ENCODE measurements at places on chromosomes 7 and 10.

GRCh38 chr10:60718886-60719285 is 59.4 kb upstream of the CDK1 start:
- DNase-seq, result no peak

DNA sequence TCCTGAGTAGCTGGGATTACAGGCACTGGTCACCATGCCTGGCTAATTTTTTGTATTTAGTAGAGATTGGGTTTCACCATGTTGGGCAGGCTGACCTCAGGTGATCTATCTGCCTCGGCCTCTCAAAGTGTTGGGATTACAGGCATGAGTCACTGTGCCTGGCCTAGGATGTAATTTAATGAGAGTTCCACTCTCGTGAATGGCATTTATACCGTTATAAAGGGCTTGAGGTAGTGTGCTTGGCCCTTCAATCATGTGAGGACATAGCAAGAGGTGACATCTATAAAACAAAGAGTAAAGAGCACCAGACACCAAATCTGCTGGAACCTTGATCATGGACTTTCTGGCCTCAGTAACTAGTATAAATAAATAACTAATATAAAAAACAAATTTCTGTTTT is 93.5 kb upstream of the PPP1R9A start:
- DNase-seq, result no peak

GRCh38 chr7:137931823-137932222 is 70.1 kb downstream of the CREB3L2 start:
- no peak for DNase-seq

DNA sequence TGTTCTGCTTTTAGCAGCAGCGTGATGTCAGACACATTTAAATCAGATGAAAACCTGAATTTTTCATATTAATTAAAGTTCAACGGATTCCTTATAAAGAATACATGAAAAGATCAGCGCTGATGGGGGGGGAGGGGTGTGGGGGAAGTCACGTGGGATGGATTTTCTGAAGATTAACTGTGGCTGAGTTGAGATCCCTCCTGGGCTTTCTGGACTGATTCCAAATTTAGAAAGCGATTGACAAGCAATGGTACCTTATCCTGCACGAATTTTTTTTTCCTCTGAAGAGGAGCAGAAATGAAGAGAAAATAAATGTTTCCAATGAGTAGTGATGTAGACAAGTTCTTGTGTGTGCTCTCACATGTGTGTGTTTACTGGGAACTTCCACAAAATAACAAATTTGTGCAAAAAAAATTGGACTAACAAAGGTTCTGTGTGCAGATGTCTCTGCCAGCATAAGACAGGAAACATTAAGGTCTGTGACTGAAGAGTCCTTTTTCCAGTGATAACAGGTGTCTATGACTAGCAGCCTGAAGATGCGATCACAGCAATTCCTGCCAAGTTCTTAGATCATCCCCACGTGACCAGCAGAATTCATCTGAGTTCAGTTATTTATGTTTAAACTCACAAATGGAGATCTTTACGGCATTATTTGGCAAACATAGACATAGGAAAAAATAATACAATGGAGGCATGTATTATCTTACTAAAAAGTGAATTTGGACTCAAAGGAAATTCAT is 585.2 kb upstream of the CELF2 start:
- no peak for DNase-seq

DNA sequence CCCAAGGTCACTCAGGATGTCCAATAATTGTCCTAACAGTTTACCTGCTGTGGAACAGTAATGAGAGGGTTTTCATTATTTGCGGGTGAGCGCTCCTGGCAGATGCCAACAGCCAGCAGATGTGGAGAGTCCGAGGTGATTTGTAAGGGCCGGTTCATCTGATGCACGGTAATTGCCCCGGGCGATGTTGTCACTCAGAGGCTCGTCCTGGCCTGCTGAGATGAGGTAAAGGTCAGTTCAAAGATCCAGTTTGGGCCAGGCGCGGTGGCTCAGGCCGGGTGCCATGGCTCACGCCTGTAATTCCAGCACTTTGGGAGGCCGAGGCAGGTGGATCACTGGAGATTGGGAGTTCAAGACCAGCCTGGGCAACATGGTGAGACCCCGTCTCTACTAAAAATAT is 16.9 kb downstream of the LHPP start:
- DNase-seq, result no peak

- no peak for DNase-seq
These were observed 306.3 kb downstream of the C7orf25 start for GRCh38 chr7:42605406-42606192.

DNA sequence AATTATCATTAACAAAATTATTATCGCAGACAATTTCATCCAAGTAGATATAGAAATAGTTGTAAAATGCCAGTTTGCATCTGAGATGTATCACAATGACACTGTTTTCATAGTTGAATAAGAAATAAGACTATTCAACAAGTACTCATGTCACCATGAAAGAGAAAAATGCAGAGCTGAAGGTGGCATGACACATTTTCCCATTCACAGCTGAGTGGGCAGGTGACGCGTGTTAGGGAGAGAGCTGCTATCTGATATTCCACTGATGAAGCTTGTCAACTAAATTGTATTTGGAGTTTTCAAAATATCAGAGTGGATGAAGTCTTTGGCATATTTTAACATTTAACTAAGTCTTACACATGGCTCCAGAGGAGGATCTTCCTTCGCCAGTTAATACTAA is 70.3 kb upstream of the HDAC9 start:
- no peak for DNase-seq

- no peak for DNase-seq
These were observed 237.4 kb downstream of the WDR11 start for GRCh38 chr10:121088524-121088923.

DNA sequence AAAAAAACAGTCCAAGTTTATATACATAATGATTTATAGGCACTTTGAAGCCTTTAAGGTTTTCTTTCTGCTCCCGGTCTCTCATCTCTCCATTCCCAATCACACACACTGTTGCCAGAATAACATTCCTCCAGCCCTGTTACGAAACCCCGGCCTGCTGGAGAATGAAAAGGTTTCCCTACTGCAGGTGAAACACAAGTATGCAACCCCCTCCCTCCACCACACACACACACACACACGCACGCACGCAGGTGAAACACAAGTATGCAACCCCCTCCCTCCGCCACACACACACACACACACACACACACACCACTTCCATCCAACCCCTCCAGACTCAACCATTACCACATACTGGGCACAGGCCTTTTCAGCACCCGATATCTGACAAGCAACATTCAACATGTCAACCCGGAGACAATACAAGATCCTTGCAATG is 87.5 kb downstream of the PARD3 start:
- DNase-seq, result no peak

- no peak for DNase-seq
These were observed 98.0 kb upstream of the GATA3 start for GRCh38 chr10:7956508-7956907.

DNA sequence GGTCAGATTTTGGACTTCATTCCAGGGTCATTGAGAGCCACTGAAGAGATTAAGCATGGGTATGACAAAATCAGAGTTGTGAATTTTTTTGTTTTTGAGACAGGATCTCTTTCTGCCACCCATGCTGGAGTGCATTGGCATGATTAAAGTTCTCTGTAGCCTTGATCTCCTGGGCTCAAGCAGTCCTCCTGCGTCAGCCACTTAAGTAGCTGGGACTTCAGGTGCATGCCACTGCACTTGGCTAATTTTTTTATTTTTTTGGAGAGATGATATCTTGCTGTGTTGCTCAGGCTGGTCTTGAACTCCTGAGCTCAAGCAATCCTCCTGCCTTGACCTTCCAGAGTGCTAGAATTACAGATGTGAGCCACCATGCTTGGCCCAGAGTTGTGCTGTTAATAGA is 52.5 kb upstream of the GLCCI1 start:
- no peak for DNase-seq

DNA sequence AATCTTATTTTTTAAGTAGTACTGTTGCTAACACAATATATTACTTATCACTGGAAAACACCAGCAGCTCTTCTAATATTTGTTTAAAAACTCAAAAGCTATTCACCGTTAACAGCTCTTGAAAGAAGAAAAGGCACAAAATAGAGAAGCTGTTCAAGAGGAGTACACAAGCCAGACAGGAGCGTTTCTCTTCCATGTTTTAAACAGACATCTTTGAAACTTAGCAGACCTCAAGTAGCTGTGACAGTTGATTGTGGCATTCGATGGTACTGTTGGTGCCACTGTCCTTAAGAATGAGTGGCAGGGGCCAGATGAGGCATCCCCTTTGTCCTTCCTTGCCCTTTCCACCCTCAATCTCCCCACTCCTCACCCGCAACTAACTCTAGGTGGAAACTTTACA is 81.6 kb upstream of the PRR15 start:
- DNase-seq, result no peak

DNA sequence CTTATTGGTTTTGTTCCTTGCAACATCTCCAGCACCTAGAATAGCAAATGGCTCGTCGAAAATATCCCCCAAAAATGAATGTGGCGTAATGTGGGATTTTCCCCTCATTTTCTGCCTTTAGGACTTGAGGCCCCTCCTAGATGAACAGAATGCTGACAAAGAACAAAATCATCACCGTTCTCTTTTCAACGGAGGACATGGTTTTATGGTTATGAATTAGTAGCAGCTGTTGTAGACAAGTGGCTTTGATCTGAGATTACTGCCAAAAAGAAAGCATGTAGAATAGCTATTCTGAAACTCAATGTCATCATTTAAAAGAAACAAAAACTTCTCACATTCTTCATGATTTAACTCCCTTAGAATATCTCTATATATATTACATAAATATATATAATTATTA is 17.2 kb upstream of the CALN1 start:
- no peak for DNase-seq

GRCh38 chr7:130844811-130845580 is 111.0 kb upstream of the KLF14 start:
- no peak for DNase-seq

DNA sequence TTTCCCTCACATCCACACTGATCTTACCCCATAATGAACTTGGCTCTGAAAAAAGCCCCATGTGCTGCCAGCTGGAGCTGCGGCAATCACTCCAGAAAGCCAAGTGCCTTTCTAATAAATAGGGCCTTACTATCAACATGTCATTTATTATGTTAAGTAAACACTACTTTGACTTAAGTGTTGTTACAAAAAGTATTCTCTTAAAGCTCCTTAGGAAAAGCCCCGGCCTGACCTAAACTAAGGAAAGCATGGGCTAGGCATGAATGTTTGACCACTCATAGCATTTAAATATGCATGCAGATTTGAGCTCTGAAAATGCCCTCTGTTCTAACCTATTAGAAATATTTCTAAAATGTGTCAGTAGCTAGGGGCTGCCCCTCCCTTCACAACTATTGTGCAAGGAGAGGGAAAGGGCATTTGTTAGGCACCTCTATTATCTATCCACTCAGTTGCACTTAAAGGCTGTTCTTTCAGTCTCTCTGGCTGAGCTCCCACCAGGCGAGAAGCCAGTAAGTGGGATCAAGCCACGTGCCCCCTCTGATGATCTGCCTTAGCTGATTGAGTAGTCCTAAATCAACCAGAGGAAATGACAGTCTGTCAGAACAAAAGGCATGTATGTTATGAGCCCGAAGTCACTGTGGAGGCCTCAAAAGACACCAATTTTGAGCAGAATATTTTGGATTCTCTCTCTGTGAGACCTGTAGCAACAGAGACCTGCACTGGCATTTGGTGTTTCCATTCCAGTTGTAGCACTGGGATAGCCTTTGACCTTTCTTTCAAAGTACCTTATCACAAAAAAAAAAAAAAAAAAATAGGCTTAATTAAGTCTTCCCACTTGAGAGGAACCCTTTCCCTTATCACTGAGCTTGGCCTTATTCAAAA is 77.1 kb downstream of the ITGB8 start:
- no peak for DNase-seq

- DNase-seq, result no peak
These were observed 128.7 kb upstream of the LYZL1 start for GRCh38 chr10:29160150-29160617.

- DNase-seq, result no peak
These were observed 250.2 kb downstream of the ELFN1 start for GRCh38 chr7:1920266-1920681.

- DNase-seq, result no peak
These were observed 189.2 kb upstream of the COL1A2 start for GRCh38 chr7:94205529-94205928.

- no peak for DNase-seq
These were observed 8.8 kb downstream of the AKAP9 start for GRCh38 chr7:91949221-91950009.

- no peak for DNase-seq
These were observed 127.4 kb upstream of the TEX47 start for GRCh38 chr7:88922944-88923343.

- no peak for DNase-seq
These were observed 142.6 kb upstream of the TMEM196 start for GRCh38 chr7:19916046-19916445.

- DNase-seq, result no peak
These were observed 354.5 kb downstream of the GALNT17 start for GRCh38 chr7:71486414-71486813.

- no peak for DNase-seq
These were observed 40.8 kb downstream of the CYP2C19 start for GRCh38 chr10:94803307-94803706.

GRCh38 chr7:111958431-111958830 is 247.8 kb downstream of the DOCK4 start:
- DNase-seq, result no peak

DNA sequence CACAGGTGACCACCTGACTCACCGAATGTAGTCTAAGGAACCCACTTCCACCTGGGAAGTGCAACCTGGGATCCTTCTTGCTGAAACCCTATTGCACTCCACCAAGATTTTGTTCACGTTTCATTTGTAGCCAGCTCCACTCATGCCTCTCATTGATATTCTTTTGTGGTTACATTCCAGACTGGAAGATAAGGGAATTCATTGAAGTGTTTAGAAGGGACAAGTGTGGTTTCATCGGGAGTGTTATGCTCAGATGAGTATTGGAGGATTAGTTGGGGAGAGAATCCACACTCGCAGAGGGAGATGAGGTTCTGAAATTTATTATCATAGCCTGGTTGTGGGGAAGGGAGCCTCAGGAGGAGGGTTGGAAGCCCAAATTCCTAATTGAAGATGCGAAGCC is 320.4 kb downstream of the KCNMA1 start:
- no peak for DNase-seq

- no peak for DNase-seq
These were observed 47.3 kb downstream of the TNPO3 start for GRCh38 chr7:129007572-129007971.

GRCh38 chr7:8389593-8390261 is 43.7 kb upstream of the NXPH1 start:
- no peak for DNase-seq

GRCh38 chr10:78066012-78066411 is 32.3 kb downstream of the RPS24 start:
- DNase-seq, result no peak

DNA sequence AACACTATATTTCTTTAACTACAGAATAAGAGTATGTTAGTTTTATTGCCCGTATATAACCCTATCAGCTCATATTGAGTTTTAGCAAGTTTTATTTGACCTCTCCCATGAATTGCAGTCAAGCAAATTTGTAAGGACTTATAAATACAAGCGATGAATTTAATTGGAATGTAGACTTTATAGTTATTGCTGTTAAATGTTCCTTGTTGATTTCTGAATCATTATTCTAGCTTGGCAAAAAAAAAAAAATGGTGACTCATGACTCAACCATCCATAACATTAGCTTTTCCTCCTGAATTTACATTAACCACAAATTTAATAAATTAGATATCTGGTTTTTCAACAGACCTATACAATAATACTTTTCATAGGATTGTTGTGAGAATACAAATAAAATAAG is 334.0 kb upstream of the LRRTM3 start:
- no peak for DNase-seq
